ENCODE measurements at places on chromosomes 6 and 20.

- DNase-seq: no peak
These were observed 4.4 kb downstream of the SRMS start for GRCh38 chr20:63543131-63543530.

DNA sequence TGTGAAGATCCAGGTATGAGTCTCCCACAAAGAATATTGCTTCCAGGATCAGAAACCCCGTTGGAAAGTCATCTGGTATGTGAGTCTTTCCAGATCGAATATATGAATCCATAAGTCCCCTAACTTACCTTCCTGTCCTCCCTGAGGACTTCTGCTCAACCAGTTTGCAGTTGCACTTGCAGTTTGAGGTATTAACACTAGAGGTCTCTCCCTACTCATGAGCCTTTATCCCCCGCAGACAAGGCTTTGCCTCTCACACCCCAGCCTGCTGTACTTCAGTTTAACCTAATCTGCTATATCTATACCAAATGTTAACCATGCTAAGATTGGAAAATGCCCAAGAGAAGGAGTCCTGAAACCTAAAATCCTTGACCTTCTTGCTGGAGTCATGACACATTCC is 135.3 kb upstream of the DEFB112 start:
- no peak for DNase-seq

- DNase-seq: no peak
These were observed 24.3 kb upstream of the KIAA0408 start for GRCh38 chr6:127483399-127484055.

DNA sequence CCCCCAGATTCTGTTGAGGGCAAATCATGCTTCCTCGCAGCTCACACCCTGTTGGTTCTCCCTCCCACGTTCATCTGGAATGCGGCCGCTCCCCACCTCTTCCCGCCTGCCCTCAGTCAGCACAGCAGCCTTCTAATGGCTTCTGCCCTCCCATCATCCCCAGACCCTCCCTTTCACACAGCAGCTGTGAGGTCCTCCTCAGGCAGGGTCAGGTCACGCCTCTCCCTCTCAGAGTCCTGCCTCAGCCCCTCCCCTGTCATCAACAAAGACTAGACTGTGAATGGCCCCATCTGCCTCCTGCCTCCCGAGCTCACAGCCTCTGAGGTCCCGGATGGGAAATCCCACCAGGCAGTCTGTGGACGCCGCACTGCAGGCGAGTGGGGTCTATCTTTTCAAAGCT is 7.9 kb upstream of the BHLHE23 start:
- no peak for DNase-seq

- no peak for DNase-seq
These were observed 1.2 kb downstream of the ECI2 start for GRCh38 chr6:4133941-4134838.

DNA sequence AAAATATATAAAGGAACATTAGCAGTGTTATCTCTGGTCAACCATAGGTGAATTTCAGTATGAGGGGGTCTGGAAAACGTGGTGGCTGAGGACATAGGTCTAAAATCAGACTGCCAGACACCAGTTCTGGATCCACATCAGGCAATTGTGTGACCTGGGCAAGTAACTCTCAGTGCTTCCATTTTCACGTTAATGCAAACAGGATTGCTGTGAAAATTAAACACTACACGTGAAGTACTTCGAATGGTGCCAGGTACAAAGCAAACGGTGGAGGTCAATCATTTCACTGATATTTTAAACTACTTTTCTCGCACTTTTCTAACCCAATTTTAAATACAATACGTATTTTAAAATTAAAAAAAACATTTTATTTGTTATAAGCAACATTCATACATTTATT is 315.7 kb downstream of the TRDN start:
- DNase-seq: no peak

GRCh38 chr20:37699202-37699601 is 5.4 kb downstream of the CTNNBL1 start:
- DNase-seq: no peak

All from NCI-H510A (cell line).